ENCODE measurements at places on chromosomes 16 and 17. TPM values are rescaled to one million over a fixed set of nuclear protein-coding genes. Genes with fewer than 3 reads are reported as not detected.

DNA sequence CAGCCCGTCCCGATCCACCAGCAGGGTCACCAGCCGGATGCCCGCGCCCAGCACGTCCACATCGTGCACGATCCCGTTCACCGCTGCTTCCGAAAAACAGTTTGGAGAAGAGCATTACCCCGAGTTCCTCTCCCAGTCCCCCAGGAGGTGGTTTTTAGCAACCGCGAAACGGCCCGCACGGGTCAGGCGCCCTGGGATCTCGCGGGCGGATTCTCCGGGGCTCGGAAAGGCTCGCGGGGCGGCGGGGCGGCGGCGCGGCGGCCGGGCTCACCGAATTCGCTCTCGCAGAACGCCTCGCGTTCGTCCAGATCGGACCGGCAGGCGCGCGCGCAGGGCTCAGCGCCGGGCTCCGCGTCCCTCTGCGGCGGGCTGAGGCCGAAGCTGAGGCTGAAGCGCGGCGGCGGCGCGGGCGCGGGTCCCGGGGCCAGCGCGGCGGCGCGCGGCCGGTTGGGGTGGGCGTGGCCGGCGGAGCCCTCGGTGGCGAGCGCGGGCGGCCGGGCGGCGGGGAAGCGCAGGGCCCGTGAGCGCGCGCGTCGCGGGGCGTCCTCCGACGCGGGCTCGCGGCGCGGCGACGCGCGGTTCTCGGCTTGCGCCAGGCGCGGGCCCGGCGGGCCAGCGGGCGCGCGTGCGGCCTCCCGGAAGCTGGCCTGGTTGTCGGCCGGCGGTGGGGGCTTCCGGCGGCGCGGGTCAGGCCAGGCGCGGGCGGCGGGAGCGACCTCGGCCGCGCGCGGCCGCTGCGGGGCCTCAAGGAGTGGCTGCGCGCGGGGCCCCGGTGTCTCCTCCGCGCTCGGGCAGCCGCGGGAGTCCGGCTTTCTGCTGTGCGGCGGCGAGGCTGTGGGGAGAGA is 2.9 kb downstream of the C17orf58 start:
- DNase-seq = peak; percentile 87

Gene CACNG3
- not detected for total RNA-seq

DNA sequence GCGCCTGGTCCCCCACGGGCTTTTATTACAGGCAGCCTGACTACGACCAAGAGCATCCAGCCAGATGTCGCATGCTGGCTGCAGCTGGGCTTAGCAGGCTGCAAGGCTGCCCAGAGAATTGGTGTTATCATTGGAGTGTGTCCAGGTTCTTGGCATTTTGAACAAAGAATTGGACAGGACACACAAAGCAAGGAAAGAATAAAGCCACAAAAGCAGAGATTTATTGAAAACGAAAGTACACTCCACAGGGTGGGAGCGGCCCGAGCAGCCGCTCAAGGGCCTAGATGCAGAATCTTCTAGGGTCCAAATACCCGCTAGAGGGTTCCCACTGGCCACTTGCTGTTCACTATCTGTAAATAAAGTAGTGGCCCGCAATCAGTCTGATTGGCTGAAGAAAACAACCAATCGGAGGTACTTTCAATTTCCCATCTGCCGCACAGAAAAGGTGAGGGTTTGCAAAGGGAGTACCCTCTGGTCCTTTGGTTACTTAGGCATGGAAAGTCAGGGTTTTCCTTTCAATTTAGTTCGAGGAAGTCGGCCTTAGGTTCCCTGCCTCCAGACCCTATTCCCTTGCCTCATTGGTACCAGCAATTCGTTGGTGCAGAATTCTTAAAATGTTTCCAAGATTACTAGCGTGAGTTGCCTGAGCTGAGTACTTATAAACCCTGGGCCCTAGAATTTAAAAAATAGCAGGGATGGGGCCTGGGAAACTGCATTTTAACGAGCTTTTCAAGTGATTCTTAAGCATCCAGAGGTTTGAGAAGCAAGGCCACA is 38.5 kb upstream of the CNEP1R1 start:
- no peak for DNase-seq

GRCh38 chr16:57775661-57776469 is 26.4 kb downstream of the KIFC3 start:
- DNase-seq = no peak

- no peak for DNase-seq
Measured at GRCh38 chr17:39963829-39964228, 1.0 kb downstream of the GSDMA start.

DNA sequence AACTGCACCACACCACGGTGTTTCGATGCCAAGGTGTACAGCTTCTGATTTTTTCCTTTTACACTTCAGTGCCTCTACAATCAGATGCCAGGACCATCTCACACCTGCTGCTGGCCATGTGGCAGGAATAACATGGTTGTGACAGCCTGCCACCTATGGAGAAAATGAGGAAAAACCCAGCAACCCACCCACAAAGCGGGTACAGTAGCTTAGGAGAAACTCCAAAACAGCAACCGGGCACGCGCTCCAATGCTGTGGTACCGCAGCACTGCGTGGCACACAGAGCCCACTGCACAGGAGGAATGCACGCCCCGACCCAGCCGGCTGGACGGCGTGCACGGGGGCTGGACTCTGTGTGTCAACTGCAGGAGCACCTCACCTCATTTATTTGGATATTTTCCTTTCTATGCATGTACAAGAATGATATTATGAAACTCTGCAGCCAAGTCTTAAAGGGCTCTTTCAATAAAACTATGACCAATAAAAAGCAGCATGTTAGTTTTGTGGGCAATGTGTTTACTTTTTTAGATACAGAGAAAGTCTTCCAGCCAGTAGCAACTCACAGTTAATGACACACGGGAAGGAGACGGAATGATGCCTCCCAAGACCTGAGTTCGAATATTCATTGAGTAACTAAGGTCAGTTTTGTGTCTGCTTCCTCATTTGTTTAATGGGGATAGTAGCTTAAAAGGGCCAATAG is 45.9 kb downstream of the MAP1LC3B start:
- no peak for DNase-seq

- no peak for DNase-seq
Measured at GRCh38 chr16:51147776-51148677, 3.0 kb downstream of the SALL1 start.

GRCh38 chr17:44887971-44888954 is 11.0 kb downstream of the EFTUD2 start:
- no peak for DNase-seq

Gene TAT
- 2.5 TPM for total RNA-seq

All from mucosa of gallbladder (tissue), 1 donor.